ENCODE measurements at places on chromosomes 2 and 18.

GRCh38 chr18:9173770-9174233 is 37.2 kb downstream of the ANKRD12 start:
- no peak for DNase-seq

DNA sequence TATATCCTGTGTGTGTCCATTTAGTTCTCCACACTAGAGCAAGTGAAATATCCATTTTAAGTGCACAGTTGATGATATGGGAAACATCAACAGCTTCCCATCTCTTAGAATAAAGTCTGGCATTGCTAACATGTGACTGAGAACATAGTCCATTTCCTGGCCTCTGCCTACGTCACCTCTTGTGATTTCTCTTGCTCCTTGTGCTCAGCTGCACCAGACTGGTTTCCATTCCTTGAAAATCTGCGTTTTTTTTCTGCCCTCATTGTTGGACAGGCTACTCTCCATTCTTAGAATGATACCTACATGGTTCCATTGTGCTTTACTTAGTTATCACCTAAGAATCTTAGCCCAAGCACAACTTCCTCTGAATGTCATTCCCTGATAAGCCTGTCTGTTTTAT is 851.2 kb upstream of the ID2 start:
- DNase-seq, result no peak

- DNase-seq, result no peak
These were observed 12.8 kb upstream of the TTN start for GRCh38 chr2:178819992-178820391.

GRCh38 chr2:122020377-122020776 is 264.9 kb downstream of the TSN start:
- DNase-seq, result no peak

DNA sequence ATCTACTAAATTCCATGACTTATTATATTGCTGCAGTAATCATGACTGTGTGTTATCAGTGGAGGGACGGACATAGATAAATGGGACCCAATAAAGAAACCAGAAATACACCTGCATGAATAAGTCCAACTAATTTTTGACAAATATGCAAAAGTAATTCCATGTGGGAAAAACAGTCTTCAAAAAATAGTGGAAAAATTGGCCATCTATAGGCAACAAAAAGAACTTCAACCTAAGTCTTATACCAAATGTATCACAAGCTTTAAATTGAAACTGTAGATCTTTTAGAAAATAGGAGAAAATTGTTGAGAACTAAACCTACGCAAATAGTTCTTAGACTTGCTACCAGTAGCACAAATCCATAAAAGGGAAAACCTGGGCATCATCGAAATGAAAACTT is 376.2 kb downstream of the NCKAP5 start:
- DNase-seq, result no peak
